ENCODE measurements at places on chromosomes 3 and 15.

- DNase-seq: no peak
Observed at GRCh38 chr3:32202496-32202895, 36.0 kb upstream of the CMTM8 start.

GRCh38 chr15:44194323-44195150 lies 534 bp downstream of the FRMD5 start:
- no peak for DNase-seq

GRCh38 chr3:195616681-195617080 lies 32.9 kb upstream of the APOD start:
- no peak for DNase-seq

GRCh38 chr3:181613813-181614212 lies 97.9 kb upstream of the SOX2 start:
- DNase-seq: no peak

DNA sequence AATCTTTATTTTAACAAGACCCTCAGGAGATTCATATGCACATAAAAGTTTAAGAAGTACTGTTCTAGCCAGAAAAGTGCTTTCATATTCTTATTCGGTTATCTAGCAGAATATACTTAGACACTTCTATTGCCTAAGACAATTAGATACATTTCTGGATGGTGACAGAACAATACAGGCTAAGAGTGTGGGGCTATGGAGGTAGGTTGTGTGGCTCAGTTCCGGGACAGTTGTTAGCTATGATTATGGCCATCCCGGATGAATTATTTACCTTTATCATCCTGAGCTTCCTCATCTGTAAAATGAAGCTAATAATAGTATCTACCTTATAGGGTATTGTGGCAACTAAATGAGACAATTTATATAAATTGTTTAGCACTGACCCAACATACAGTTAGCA lies 6.6 kb downstream of the FAM98B start:
- DNase-seq: no peak

GRCh38 chr3:20194793-20195460 lies 8.9 kb upstream of the SGO1 start:
- DNase-seq: no peak

GRCh38 chr15:39235084-39235795 lies 345.6 kb upstream of the THBS1 start:
- no peak for DNase-seq

DNA sequence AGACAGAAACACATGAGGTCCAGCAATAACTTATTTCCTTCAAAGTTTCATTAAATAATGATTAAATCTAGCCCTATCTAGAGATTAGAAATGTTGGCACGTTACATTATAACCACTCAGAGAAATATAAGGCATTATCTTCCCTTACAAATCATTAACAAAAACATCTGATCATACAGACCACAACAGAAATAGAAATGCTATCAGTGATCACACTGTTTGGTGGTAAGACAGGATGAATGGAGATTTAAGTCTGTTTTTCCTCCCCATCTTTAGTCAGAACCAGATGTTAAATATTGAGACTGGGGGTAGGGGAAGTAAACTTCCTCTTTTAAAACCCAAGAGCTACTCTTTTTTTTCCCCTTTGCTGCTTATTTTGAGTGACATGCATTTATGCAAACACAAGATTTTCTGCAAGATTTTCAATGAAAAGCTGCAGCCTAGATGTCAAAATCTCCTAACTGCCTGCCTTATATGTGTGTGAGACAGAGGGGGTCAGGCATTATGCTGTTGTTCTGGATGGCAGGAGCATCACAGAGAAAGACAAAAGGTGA lies 70.4 kb downstream of the CBLB start:
- DNase-seq: no peak

- DNase-seq: no peak
Observed at GRCh38 chr3:28777806-28778475, 429.3 kb upstream of the AZI2 start.

DNA sequence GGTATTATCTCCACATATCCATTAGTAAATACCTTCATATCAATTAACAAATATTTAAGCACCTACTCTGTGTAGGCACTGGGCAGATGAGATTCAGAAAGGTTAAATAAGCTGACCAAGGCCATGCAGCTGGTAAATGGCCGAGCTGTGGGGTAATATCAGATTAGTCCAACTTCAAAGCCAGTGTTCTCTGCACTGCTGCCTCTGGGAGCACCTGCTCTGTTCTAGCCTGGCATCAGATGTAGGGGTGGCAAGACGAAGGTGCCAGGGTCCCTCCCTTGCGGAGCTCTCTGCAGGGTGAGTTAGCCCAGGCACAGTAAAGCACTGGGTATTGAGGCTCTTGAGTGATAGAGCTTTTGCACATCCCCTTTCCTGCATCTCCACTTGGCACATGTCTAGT lies 5.5 kb downstream of the TATDN2 start:
- DNase-seq: no peak

GRCh38 chr3:37030588-37030987 lies 37.3 kb downstream of the MLH1 start:
- no peak for DNase-seq

Data from myocyte (in vitro differentiated cells).